ENCODE measurements at places on chromosomes 7 and 10. TPM values are rescaled to one million over a fixed set of nuclear protein-coding genes. Genes with fewer than 3 reads are reported as not detected.

Gene FAM25G
- total RNA-seq = not detected

Gene RGR
- total RNA-seq = not detected

Gene AP5Z1
- 35.8 TPM for total RNA-seq

Gene CACUL1
- total RNA-seq = 25.3 TPM

Gene MSMB
- total RNA-seq = not detected

Gene LMOD2
- not detected for total RNA-seq

Gene FAM180A
- total RNA-seq = 80.0 TPM

Gene OR2A1
- total RNA-seq = under 0.01 TPM

Gene MYL10
- not detected for total RNA-seq

Gene PPRC1
- total RNA-seq = 15.2 TPM

Gene TEX47
- total RNA-seq = not detected

Gene SPDYE16
- 0.33 TPM for total RNA-seq

Gene SPACDR
- total RNA-seq = 2.6 TPM

Measured in smooth muscle cell of trachea (primary cell).